Stimulated activated CD4-positive, alpha-beta T cell treated with anti-CD3 and anti-CD28 coated beads, Interleukin-15, amount 100 ng/mL, for 1 hour (primary cell): ENCODE measurements at places on chromosomes 4 and X.

DNA sequence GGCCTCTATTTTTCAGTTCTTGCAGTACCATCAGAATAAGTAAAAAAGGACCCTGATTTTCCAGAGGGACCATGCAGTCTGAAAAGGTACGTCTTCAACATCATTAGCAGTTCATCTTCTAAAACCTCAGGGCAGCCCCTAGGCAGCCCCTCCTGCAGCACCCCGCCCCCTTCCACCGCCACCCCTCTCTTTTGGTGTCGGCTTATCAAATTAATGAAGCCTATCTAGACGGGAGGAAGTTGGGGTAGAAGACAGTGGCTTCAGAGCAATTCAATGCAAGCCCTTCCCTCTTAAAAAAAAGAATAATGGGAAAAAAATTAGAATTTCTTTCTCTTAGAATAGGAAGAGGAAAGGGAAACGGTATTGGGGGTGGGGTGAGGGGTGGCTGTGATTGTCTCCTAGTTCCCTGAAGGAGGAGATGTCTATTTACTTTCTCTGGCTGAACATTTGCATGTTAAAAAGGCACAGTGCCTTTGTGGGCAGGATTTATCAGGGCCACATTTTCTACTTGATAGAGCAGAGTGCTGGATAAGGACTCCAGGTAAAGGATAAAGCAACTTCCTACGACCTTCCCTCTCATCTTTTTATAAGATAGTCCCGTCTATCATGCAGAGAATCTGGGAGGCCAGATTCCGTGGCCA, 159.4 kb downstream of the MGST2 start:
- DNase-seq, result no peak

- no peak for DNase-seq
Measured at GRCh38 chrX:39935411-39936064, 162.2 kb downstream of the BCOR start.

DNA sequence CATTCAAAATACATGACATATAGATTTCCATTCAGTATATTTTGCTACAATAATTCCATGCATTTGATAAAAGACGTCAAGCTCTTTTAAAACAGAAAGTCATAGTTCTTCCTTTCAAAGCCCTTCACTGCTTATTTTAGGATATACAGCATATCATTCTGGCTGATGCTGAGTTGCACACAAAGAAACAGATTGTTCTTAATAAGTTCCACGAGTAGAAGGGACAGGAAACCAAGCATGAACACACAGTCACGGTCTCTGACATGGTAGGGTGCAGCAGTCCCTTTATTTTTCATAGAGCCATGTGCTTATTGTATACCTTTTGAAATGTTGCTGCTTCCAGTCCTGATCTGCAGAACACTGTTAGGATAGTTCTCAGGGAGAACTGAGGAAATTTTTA, 85.4 kb downstream of the MAGEB10 start:
- no peak for DNase-seq

GRCh38 chrX:27600686-27601085, 10.5 kb downstream of the DCAF8L2 start:
- DNase-seq, result no peak

DNA sequence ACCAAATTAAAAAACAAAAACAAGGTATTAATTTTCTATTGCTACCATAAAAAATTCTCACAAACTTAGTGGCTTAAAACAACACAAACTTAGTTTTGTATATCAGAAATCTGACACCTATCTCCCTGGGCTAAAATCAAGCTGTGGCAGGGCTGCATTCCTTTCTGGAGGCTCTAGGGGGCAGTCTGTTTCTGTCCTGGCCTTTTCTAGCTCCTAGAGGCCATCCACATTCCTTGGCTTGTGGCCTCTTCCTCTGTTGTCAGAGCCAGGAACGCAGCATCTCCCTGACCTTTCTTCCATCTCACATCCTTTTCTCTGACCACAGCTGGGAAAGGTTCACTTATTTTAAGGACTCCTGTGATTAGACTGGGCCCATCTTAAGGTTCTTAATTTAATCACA, 38.9 kb upstream of the TLR2 start:
- DNase-seq, result no peak

- no peak for DNase-seq
Measured at GRCh38 chr4:69858690-69859089, 1.3 kb downstream of the SULT1E1 start.

DNA sequence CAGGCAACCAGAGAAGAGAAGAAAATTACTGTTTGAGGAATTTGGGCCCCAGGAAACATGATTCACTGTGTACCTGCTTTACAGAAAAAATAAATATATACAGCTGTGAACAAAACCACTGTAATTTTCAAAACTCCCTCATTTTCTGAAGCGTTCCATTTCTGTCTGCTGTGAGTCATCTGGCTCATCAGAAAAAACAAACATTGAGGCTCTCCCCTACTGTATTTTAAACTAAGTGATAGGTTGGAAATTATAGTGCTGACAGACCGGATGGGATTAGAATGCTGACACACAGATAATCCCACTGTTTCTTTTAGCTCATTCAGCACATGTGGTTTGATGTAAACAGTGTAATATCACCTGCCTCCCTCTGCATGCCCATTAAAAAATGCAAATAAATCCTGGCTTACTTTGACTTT, 847.0 kb downstream of the TRIML1 start:
- no peak for DNase-seq

DNA sequence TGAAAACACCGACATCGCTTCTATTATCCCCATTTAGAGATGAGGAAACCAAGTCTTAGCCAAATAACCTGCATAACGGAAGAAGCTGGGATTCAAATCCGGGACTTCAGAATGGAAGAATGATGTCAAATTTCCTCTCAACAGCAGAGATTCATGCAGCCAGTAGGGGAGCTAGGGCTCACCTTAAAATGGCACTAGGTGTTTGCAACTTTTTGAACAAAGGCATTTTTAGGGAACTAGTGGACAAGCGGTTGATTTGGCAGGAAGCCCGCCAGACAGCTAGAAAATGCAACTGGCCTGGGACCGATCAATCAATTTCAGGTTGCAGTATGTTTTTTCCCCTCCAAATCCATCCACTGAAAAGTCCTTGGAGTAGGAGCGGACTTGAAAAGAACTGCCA, 224.2 kb downstream of the PTTG2 start:
- DNase-seq, result no peak

GRCh38 chr4:10021653-10022023, 341 bp upstream of the SLC2A9 start:
- no peak for DNase-seq

DNA sequence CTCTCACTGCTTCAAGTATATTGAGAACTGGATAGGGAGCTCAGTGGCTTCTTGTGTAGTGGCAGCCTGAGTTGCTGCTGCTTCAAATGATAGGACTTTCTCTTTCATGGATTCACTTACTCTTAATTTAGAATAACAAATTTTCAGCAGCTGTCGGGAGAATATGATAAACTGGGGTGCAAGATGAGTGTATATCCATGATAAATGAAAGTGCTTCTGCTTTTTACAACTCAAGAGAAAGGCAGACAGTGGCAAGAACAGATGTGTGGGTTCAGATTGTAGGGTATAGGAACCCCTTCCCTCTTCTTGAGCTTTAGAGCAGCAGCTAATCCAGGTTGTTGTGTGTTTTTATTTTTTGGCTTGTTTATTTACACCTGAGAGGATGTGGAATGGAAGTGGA, 1.0 kb downstream of the SH3BGRL start:
- no peak for DNase-seq

DNA sequence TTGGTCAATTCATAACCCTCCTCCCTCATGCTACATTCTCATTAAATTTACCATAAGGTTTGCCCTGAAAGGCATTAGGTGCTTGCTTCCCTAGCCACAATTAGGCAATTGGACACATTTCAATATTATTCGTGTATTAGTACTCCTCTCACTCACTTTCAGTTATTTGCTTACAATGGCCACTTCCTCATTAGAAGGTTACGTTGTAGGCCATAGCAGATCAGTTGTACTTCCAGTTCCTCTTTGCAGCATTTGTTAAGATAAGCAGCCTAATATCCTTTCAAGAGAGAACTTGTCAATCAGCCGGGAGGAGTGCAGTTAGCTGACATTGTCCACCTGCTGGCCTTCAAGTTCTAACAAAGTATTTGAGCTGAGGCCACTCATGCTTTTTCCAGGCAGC, 1017.2 kb downstream of the PCDH7 start:
- no peak for DNase-seq

DNA sequence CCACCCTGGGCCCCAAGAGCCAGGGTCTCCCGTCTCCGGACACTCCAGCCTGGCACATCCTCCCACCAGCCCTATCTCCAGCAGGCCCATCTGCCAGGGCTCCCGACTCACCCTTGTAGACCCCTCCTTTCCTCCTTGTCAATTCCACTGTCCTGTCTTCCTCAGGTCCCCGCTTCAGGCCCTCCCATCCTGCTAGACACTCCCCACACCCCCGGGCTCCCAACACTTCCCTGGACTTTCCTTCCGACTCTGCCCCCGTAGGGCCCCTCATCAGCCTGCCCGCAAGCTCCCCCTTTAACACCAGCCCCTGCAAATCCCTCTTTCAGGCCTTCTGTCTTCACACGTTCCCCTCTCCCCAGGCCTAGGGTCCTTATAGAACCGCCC, 1.1 kb downstream of the PRAF2 start:
- no peak for DNase-seq

GRCh38 chr4:67236788-67237187, 308.5 kb downstream of the CENPC start:
- no peak for DNase-seq

GRCh38 chr4:142307857-142308256, 538.2 kb downstream of the INPP4B start:
- DNase-seq, result no peak

- no peak for DNase-seq
Measured at GRCh38 chr4:169084954-169085353, 74.9 kb upstream of the CBR4 start.

GRCh38 chrX:29490606-29491005, 724.8 kb upstream of the MAGEB2 start:
- no peak for DNase-seq

GRCh38 chr4:173169428-173170181, 994 bp downstream of the GALNT7 start:
- peak; percentile 41 for DNase-seq

- no peak for DNase-seq
Measured at GRCh38 chr4:52869196-52869595, 7.1 kb downstream of the RASL11B start.

GRCh38 chrX:14896273-14896672, 23.1 kb downstream of the MOSPD2 start:
- no peak for DNase-seq

DNA sequence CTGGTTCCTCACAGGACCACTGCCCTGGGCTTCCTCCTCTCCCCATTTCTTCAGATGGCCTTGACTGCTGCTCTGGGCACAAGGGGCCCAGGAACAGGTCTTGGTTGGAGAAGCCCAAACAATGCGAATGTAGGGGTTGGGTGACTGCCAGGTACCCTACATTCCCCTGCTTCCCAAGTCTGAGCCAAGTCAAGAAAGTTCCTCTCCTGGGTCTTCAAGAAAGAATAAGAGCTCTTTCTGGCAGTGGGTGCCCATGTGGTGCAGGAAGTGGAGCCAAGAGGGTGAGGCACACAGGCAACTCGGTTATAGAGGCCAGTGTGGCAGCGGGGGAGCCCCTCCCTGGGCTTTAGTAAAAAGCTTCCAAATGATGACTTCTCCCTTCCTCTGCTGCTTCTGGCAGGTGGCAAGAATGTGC, 2.7 kb downstream of the SLC34A2 start:
- DNase-seq, result no peak

- DNase-seq, result no peak
Measured at GRCh38 chrX:43615660-43616059, 40.4 kb upstream of the MAOA start.

DNA sequence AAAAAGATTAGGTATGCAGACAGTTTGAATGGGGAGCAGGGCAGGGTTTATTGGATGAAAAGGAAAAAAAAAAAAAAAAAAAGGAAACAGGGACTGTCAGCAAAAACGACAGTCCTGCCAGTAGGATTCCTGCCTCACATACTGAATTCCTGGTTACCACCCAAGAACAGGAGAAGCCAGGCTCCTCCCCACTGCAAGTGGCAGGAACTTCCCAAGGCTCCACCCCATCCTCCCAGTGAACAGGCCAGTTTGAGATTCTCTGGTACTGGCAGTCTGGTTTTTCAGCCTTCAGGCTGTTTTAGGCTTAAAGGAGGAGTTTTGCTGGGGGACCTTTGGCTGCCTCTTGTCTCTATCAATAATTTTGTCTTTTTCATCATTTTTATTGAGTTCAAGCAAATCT, 360.0 kb upstream of the CXorf51A start:
- no peak for DNase-seq

DNA sequence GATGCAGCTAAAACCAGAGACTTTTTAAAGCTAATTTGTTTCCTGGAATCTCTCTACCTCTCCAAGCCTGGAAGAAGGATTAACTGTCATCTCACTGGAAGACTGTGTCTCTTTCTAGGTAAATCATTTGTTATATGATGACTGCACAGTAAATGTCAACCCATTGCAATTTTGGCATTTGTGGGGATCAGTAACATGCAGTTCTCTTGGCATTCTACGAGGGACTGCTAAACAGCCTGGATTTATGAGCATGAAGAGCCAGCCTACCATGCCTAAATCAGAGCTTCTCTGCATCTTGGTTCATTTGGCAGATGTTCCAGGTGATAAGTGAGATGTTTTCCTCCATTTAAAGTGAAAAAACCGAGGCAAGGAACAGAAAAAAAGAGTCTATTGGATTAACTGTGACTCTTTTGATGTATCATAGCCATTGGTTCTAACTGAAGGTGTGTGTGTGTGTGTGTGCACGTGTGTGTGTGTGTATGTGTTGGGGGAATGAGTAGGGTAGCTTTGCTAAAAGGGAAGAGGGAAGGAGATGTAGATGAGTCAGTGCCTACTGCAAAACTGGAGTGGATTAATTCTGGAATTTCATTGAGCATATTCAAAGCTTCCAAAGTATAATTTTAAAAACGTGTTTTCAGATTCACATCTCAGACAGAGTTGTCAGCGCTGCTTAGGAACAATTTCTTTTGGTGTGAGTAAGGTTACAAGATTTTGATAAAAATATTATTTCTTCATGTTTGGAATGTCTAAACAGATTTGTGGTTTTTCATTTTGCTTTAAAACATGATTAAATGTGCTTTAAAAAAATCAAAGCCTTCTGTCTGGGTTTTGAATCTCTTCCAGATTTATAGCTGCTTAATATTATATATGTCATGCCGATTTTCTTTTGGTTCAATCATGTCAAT, 123.2 kb upstream of the LNX1 start:
- DNase-seq, result no peak

GRCh38 chr4:174362340-174362739, 78.6 kb downstream of the CEP44 start:
- no peak for DNase-seq

- DNase-seq, result no peak
Measured at GRCh38 chrX:27995611-27996010, 14.4 kb upstream of the DCAF8L1 start.

GRCh38 chr4:87500092-87500462, 29.1 kb downstream of the SPARCL1 start:
- no peak for DNase-seq

DNA sequence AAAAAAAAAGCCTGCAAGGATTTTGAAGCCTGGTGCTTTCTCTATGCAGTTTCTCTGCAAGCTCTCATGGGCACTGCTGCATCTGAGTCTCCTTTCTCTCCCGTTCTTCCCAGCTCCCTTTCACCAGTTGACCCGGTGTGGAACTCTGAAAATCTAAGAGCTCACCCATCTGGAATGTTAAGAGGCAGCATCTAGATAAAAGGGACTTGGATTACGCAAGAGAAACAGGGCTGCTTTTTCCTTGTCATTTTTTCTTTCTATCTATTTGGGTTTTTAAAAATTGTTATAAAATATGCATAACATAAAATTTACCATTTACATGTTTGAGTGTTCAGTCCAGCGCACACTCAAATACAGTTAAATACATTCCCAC, 95.2 kb upstream of the RPS6KA3 start:
- DNase-seq, result no peak
